Progenitor cell of endocrine pancreas (in vitro differentiated cells): ENCODE measurements at places on chromosomes 7 and 10. TPM values are rescaled to one million over a fixed set of nuclear protein-coding genes. Genes with fewer than 3 reads are reported as not detected.
A peak's percentile ranks its signal among the peaks of the same experiment; 100 is the strongest.

DNA sequence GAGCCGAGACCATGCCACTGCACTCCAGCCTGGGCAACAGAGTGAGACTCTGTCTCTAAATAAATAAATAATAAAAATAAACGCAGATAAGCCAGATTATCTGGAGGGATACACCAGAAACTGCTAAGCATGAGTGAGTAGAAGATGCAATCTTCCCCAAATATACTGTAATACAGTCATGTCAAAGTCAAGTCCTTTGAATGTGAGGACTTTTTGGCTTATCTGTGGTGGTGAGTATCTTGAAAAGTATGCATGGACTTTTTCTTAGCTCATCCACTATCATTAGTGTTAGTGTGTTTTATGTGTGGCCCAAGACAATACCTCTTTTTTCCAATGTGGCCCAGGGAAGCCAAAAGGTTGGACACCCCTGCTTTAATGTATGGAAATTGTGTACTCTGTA, 44.7 kb upstream of the PITRM1 start:
- no peak for DNase-seq

- no peak for DNase-seq
Measured at GRCh38 chr10:110774069-110775019, 97.4 kb upstream of the PDCD4 start.

DNA sequence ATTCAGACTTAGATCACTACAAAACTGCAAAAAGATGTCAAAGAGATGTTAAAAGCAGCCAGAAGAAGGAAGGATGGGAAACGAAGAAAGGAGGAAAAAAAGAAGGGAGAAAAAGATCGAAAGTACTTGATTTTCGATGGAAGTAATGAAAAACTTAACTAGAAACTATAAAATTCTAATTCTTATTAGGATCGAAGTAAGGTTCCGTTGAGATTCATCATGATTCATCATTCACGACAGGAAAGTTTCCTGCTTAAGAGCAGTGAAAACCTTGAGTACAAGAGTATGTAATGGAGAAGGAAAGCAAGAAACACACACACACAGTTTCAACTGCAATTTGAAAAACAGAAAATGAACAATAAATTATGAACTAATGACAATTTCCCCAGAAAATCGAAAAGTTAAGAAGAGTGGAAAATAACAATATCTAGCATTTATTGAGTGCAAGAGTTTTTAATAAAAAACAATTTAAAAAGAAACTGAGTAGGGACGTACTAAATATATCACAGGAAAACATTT, 1.1 kb upstream of the ING3 start:
- DNase-seq = no peak

- no peak for DNase-seq
Measured at GRCh38 chr10:132665946-132666704, 119.8 kb downstream of the NKX6-2 start.

DNA sequence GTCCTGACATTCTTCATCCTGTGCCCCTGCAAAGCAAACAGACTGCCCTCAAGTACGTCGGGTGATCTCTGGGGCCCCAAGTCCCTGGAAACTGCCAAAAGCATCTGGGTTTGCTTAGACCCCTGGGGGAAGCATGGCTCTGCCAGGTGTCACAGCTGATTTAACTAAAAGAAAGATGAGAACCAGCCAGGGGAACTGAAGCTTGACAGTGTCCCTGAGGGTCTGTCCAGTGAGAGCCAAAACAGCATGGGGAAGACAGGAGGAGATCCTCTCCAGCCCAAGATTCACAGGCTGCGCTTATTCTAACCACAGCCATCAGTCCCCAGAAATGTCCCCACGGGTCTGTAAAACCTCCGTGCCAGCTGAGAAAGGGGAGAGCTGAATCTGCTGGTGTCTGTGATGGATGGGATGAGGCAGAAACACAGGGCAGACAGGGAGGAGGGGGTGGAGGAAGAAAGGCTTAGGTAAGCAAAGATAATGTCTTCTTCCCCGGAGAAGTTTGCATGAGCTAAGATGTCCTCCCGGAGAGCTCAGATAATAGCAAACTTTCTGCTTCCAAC, 21.3 kb downstream of the CCDC3 start:
- no peak for DNase-seq

GRCh38 chr7:45924283-45924682, 3.2 kb upstream of the IGFBP3 start:
- DNase-seq = no peak

DNA sequence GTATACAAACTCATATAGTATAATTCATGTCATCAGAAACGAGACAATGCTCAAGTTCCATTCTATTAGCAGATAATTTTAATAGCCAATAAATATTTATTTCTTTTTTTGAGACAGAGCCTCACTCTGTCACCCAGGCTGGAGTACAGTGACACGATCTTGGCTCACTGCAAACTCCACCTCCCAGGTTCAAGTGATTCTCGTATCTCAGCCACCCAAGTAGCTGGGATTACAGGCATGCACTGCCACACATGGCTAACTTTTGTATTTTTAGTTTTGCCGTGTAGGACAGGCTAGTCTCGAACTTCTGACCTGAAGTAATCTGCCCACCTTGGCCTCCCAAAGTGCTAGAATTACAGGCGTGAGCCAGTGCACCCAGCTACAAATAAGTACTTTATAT, 45.7 kb downstream of the ORC5 start:
- DNase-seq = no peak

DNA sequence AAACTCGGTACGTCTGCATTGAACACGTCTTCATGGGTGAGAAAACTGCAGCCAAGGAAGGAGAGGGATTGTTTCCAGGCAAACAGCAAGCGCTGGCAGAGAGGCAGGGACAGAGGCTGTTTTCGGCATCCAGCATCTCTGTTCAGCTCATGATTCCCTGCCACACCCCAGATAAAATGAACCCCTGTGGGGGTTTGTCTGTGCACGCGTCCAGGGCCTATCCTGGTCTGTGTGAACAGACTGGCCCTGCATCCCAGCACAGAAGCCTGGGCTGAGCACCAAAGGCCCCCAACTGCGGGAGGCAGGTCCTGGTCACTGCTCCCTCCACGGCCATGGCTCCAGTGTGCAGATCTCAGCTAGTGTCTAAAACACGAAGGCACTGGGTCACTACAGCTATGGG, 83.3 kb upstream of the FAM20C start:
- DNase-seq = no peak

DNA sequence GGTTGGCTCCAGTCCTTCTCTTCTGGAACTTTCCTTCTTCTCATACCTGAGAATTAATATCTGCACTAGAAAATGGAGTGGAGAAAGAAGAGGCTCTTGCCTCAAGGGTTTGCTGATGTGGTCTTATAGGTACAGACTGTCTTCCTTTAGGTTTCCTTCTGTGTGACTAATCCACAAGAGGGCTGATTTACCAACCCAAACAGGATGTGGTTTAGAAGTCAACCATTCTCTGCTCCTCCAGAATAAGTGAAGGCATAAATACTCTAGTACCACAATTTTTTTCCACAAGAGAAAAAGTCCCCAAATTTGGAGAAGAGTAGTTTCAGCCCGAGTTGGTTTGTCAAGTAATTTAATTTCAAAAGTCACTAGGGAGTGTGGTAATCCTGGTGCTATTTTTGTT, 85.8 kb downstream of the NRP1 start:
- no peak for DNase-seq

DNA sequence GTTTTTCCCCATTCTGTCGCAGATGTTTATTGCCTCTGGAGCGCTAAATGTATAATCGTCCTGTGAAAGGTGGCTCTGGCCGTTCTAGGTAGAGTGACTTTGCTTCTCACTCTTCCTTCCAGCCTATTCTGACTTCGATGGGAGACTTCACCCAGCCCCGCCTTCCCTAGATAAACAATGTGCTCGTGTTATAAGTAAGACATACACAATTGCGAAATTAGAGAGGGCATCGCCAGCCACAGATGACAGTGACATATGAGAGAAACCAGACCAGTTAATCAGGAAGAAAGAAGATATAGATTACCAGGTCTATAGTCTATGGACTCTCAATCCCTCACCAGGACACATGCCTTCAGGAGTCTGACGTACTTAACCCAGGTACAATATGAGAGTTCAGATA, 1050.5 kb upstream of the AUTS2 start:
- DNase-seq = no peak

DNA sequence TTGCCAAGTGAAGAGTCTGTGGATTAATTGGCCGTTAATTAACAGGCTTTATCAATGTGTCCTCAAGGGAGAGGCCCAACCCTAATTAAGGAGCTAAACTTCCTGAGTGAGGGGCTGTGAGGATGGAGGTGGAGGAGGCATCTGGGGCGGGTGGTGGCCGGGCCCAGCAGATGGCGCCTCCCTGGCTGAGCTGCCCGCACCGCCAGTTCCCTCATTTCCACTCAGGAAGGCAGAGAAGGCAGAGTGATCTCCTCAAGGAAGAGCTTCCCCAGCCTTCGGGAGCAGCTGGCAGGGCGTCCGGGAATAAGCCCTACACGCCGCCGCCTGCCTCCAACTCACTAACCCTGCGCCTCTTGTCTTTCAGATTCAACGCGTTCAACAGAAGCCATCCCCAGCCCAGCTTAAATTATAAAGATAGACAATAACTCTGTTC, 112.2 kb downstream of the CYTH3 start:
- peak; percentile 37 for DNase-seq

GRCh38 chr7:48087349-48087748, 1.7 kb upstream of the UPP1 start:
- no peak for DNase-seq

The MSMB gene
- total RNA-seq = not detected in 2 replicates

The PROSER2 gene
- total RNA-seq = 18.8 and 19.0 TPM in 2 replicates

The UPK3BL1 gene
- 18.9 and 19.2 TPM in 2 replicates for total RNA-seq
